ENCODE measurements at places on chromosomes 4 and X.

GRCh38 chrX:44012484-44013096, 39.4 kb upstream of the NDP start:
- DNase-seq = peak; percentile 11

- no peak for DNase-seq
Observed at GRCh38 chr4:71216316-71216959, 122.4 kb upstream of the SLC4A4 start.

- no peak for DNase-seq
Observed at GRCh38 chr4:179467878-179468277, 2025.6 kb upstream of the AGA start.

GRCh38 chrX:53284684-53285447, 3.5 kb upstream of the IQSEC2 start:
- DNase-seq = no peak

GRCh38 chr4:1200425-1201035, 28.1 kb upstream of the SPON2 start:
- DNase-seq = no peak

- DNase-seq = no peak
Observed at GRCh38 chr4:146247356-146247755, 33.0 kb downstream of the REELD1 start.

DNA sequence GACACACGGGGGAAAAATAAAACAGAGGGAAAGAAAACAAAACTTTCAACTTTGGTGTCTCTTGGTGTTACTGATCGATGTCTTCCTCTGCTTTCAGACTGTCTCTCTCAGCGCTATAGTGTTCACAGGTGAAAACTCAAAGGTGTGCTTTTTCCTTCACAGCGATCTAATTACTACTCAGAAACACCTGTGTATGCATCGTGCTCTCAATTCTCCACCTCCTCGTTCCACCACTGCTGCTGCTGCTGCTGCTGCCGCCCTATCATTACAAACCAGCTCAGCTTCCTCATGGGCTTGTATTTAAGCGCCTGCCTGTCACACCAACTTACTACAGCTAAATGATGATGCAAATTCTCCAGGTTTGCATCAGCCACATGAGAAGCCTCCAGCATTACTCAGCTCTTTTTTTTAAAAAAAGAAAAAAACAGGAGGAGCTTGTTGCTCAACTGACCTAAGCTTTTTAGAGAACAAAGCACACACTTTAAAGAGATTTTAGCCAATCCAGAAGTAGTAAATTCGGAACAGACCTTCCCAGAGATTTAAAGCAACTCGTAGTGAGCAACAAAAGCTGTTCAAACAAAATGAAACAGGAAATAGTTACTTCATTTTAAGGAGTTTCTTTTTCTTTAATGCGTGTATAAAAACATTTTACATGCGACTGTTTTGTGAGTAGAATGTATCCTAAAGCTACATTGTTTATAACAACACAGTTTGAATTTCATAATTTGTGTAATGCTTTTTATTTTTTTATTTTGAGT, at the start of gene SLC7A11:
SLC7A11 (minus strand) TSS at position 274 of the 758 bp plus-strand sequence. CDS start 280 bp downstream, outside the sequence.
- no peak for DNase-seq

- no peak for DNase-seq
Observed at GRCh38 chrX:123256378-123256777, 72.3 kb downstream of the GRIA3 start.

DNA sequence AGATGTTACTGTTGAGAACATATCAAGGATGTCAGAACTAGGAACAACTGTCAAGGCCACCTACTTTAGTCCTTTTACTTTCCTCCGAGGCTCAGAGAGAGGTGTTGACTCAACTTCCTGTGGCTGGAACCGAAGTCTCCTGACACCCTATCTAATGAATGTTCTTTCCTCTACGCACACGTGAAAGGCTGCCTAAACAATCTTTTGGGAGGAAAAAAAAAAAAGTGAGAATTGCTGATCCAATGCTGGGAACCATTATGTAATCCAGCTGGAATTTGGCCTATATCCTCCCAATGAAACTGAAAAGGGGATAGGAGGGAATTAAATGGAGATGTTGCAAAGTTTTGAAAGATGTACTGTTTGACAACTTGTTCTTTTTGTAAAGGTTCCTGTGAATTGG, 8.3 kb upstream of the MAP7D3 start:
- no peak for DNase-seq

GRCh38 chrX:107968623-107969022, 13.5 kb downstream of the TEX13B start:
- DNase-seq = no peak

DNA sequence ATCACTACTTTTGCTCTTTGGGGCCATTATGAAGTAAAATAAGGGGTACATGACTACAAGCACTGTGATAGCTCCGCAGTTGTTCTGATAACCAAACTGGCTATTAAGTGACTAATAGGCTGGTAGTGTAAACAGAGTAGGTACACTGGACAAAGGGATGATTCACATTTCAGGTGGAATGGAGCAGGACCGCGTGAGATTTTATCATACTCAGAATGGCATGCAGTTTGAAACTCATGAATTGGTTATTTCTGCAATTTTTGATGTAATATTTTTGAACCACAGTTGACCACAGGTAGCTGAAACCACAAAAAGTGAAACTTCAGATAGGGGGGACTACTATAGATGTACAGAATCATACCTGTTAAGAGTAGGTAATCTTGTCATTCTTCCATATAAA, 55.8 kb downstream of the PAK3 start:
- DNase-seq = no peak

- no peak for DNase-seq
Observed at GRCh38 chrX:101219864-101220346, 319 bp downstream of the DRP2 start.

GRCh38 chrX:39456894-39457604, 640.7 kb downstream of the BCOR start:
- DNase-seq = no peak

DNA sequence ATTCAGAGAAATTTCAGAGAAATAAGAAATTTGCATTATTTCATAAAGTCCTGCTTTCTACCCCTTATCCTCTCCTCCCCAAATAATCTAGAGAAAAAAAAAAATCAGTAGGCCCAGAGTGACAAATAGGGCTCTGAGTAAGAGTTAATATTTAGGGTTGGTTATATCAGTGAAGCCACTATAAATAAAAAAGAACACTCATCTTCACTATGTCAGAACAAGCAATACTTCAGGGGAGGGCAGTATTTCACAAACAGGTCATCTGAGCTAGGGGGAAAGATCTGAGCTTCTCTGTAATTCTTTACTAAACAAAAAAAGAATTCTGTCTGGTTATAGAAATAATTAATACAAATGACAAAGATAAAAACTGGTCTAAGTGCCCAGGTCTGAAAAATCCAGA, 39.4 kb downstream of the PDE5A start:
- DNase-seq = no peak

GRCh38 chr4:61374447-61374891, 174.3 kb downstream of the ADGRL3 start:
- no peak for DNase-seq

- no peak for DNase-seq
Observed at GRCh38 chr4:153014460-153014859, 78.3 kb downstream of the FHDC1 start.

DNA sequence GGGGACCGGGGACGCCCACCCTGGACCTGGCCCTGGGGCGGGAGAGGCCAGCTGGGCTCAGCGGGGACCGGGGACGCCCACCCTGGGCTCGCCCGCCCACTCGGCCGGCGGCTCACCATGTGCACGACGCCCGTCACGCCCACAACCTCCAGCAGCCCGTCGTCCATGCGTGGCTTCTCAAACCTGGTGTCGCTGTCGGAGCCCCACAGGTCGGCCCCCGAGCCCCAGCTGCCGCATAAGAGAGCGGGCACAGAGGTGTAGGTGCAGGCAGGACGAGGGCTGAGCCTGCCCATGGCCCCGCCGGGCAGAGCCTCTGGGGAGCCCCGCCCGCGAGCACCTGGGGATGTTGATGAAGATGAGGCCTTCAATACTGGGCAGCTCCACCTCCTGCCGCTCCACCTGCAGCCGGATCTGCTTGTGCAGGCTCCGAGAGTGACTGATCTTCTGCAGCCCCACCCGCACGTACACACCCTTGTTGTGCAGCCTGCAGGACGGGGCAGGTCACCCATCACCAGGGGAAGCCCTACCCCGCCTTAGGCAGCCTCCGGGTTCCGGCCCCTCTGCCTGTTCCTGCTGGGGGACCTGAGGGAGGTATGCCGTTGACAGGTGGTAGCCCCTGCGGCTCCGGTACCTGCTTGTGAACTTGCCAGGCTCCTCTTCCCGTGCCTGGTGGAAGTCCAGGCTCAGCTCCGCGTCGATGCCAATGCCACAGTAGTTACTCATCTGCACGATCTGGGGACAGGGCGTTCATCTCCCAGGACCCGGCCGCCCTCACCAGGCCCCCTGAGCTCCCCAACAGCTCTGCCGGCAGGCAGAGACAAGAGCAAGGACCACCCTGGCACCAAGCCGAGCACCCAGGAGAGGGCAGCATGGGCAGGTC, 11.8 kb downstream of the DGKQ start:
- no peak for DNase-seq

All from stimulated activated CD8-positive, alpha-beta memory T cell treated with anti-CD3 and anti-CD28 coated beads, Interleukin-15, amount 100 ng/mL, for 4 hours (primary cell).